ELR (cell line): ENCODE measurements at places on chromosomes 5 and 9.

DNA sequence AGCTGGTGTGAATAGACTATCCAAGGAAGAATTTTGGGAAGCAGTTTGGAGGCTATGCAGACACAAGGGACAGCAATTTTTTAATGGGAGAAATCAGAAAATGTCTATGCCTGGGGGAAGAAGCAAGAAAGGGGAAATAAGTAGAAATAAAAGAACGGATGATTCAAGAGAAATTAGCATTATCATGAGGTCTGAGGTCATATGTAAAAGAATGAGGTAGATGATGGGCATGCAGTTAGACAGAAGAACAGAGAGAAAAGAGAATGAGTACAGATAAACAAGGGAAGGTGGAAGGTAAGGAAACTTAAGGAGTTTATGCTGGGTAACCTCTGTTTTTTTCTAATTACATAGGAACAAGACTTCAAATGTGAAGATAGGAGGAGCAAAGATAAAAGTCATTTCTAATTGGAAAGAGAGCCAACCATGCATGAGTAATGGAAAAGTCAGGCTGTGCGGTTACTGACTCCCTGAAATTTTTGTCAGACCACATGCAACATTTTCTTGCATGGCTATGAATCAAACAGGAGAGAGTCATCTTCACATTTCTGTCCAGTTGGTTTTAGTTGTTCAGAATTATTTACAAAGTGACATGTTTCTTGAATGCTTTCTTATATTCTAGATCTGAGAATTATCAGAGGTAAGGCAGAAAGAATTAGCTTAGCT lies 101.0 kb upstream of the PIK3R1 start:
- peak; percentile 93 for DNase-seq

- peak; percentile 21 for DNase-seq
Observed at GRCh38 chr5:126450346-126450745, 27.1 kb downstream of the GRAMD2B start.

DNA sequence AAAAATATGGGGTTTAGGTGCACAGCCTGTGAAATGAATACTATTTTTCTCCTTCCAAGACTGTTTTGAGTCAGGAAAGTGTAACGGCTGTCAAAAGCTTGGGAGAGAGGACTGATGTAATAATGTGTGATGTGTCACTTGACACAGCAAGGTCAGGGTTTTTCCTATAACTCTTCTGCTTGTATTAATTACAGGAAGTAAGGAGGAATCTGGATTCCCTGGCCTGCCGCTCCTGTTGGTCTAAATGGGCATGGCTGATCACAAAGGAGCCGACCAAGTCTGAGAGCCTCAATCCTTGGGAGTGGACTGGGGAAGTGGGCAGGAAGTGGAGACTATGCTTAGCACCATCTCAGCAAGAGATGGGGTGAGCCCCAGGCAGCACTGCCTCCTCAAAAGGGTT lies 16.7 kb upstream of the SLC28A3 start:
- no peak for DNase-seq

DNA sequence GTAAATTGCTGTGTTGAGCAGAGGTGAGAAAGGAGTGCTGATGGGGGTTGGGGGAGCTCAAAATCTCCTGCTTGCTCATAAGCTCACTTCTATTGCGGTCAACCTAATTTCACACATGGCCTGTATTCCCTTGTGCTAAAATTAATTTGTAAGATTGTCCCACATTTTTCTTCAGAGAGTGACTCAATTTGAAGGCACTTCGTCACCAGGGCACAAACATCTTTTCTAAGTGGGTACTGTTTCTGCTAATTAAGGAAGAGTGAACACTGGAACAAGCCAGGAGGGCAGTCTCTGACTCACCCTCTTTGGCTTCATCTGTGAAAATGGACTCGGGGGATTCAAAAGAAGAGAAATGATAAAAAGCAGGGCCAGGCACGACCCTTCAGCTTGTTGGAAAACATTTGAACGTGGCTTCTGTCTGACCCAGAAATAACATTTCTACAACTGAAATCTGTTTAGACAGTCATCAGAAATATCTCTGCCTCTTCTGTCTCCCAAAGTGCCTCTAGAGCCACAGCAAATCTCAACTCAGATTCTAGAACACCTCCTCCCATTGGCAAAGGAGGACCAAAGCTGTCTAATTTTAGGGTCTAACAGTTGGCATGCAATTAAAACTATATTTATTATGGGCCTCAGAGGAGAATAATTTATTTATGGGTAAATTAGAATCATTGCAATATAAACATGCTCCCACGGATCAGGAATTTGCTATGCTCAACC lies 49.8 kb downstream of the FEM1C start:
- DNase-seq: no peak

GRCh38 chr9:112200711-112201110 lies 25.6 kb upstream of the SUSD1 start:
- DNase-seq: no peak

DNA sequence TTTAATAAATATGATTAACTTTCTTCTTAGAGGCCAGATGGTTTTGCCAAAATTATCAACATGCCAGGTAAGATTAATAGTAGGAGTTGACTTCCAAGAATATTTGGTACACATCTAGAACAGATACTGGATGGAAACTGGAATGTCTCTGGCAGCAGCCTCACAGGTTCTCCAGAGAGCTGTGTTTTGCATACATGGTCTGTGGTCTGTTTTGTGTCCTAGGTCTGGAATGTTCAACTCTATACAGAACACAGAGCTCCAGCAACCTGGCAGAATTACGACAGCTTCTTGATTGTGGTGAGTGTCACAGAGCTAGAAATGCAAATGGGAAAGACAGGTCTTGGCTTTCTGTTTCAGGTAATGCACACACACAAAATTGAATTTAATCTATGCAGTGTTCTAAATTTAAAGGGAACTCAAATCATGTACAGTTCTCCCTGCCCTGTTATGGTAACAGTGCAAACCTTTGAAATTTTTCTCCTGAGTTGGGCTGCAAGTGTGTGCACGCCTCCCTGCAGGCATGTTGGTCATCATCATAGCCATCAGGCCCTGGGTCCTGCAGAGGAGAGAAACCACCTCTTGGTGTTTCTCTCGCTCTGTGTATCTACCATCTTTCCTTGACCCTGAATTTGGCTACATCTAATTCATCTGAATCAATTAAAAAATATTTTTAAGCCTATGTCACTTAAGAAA lies 58.3 kb downstream of the PIK3R1 start:
- DNase-seq: no peak

DNA sequence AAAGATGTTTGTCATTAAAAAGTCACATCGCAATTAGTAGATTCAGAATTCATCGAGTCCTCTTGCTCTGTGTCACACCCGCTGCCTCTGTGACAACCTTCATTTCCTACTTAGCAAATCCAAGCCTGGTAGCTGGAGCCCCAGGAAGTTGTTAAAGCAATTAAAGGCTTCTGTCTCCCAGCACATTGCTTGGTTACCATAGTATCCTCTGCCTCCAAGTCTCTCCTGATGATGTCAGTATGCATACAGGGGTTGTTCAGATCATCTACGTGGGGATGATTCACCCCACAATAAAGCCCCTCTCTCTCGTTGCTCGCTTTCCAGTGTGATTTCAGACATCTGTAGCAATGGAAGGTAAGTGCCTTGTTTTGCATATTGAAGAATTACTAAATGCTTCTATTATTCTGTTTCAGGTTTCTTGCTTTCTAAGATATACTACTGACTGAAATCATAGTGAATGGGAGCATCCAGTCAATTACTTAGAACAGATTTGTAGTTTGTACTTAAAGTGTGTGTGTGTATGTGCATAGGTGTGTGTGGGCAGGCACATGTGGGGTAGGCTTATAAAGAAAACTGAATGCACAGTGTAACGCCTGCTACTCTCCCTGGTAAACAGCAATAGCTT lies 52.9 kb downstream of the PAM start:
- peak; percentile 60 for DNase-seq

- DNase-seq: peak; percentile 24
Observed at GRCh38 chr5:65394087-65394486, 87.6 kb downstream of the ADAMTS6 start.

- peak; percentile 58 for DNase-seq
Observed at GRCh38 chr9:79574781-79575180, 3.0 kb downstream of the TLE4 start.

DNA sequence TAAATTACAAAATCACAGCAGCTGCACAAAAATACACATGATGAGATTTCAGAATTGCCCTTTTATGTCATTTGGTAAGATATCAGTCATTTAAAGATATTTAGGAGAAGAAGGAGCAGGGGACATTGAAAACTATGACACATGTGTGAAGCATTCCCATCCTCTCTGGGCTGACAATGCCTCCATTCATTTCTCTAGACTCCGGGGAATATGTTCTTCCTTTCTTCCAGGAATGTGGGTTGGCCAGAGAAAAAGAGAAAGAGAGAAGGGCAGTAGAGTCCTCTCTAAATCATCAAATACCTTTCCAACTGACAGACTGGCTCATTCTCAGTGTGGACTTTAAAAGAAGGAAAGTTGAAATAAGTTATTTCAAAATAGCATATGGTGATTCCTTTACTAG lies 205.6 kb upstream of the ADAMTSL1 start:
- DNase-seq: peak; percentile 91

DNA sequence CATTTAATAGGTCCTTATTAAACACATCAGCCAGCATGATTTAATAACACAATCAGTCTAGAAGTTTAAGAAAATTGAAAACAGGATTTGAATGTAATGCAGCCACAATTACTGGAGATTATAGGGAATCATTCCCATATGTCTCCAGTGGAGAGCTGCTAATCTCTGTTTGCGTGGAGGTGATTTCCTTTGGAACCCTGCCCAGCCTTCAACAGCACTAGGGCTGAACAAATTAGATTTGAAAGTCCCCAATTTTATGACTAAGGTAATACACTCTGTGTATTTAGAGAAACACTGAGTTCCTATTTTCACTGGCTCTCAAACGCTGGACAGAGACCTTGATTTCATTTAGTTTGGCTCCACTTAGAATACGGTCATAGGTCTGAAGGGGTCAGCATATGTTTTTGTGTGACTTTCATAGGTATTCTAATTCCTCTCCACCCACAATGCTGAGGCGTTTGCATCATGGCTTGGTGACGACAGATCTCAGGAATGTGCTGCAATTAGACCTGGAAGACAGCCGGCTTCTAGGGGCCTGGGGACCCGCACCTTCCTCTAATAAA lies 508.3 kb downstream of the EBF1 start:
- peak; percentile 6 for DNase-seq

DNA sequence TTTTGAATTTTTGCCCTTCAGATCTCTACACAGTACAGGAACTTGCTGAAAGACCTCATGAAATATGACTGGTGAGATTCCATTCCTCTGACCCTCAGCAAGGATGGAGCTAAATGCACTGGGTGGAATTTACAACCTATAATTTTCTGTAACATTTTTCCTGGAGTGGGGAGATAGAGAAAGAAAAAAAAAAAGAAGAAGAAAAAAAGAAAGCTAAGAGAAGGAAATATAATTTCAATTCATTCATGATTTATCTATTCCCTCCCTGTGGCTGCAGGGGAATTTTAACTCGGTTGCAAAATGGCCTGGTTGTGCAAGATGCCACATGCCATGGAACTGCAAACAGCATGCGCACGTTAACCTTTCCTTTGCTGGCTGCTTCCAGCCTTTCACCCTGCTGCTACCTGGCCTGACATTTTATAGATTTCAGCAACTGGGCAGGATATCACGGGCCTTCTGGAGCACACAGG lies 155.4 kb downstream of the FSTL4 start:
- DNase-seq: no peak

DNA sequence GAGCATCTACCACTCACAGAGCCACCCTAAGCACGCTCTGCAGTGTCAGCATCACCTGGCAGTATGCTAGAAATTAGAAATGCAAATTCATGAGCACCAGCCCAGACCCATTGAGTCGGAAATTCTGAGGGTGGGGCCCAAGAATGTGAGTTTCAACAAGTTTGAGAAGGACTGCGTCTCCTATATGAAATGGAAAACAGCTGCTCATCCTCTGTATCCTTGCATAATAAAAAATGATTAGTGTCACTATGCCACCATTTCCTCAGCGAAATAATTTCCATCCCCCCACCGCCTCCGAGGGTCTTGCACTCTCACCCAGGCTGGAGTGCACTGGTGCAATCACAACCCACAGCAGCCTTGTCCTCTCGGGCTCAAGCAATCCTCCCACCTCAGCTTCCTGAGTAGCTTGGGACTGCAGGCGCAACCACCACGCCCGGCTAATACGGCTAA lies 1.3 kb upstream of the IQGAP2 start:
- no peak for DNase-seq

DNA sequence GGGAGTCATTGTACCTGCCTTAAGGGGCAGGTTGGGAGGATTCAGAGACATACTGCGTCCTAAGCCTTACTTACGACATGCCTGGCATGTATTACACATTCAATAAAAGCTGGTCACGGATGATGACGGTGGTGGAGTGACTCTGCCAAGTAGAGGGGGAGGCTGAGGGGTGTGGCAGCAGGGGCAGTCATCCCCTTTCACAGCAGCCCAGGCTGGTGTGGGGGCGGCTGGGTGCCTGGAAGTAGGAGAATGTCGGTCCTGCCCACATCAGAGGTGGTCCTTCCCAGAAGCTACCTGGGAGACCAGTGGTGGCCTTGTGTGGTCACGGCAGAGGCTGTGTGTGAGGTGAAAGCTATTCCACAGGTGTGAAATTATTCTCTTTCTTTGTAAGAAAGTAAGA lies 8.9 kb downstream of the ZBTB34 start:
- DNase-seq: no peak

- peak; percentile 10 for DNase-seq
Observed at GRCh38 chr9:88143957-88144625, 5.8 kb upstream of the SPATA31C2 start.

- peak; percentile 20 for DNase-seq
Observed at GRCh38 chr5:169567079-169567478, 16.5 kb upstream of the SPDL1 start.

- DNase-seq: peak; percentile 61
Observed at GRCh38 chr5:54443270-54443669, 12.2 kb upstream of the HSPB3 start.

DNA sequence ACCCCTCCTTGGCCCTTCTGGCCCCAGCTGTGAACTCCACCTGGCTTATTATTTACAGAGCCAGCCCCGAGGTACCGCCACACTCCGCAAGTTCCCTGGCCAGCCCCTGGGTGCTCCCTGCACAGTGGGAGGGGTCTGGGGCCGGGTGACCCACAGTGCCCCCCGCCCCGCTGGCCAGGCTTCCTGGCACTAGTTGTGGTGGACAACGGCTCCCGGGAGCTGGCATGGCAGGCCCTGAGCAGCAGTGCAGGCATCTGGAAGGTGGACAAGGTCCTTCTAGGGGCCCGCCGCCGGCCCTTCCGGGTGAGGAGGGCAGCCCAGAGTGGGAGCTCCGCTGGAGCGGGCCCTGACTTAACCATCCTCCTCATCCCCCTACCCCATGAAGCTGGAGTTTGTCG lies 3.9 kb downstream of the MAMDC4 start:
- DNase-seq: no peak

GRCh38 chr9:108547411-108548135 lies 308.2 kb downstream of the ACTL7B start:
- peak; percentile 25 for DNase-seq

DNA sequence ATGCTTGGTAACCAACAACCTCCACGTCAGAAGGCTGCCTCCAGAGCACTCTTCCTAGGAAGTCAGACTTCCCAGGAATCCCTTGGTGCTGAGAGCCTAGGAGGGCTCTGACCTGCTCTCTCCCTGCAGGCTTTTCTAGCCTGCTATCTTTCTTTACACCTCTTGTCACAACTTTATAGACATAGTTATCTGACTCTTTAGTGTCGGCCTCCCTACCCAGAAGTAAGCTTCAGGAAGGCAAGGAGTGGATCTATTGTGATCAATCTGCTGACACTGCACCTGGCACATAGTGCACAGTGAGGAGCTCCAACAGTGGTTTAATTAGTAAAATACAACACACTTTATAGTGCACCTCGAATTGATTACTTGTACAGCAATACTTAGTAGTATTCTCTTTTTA lies 2.3 kb downstream of the AFAP1L1 start:
- no peak for DNase-seq

GRCh38 chr9:134306636-134307600 lies 19.3 kb upstream of the RXRA start:
- no peak for DNase-seq
